Activated B cell treated with CpG ODN at 0.5 μM for 24 hours (primary cell): ENCODE measurements at places on chromosomes 1 and 21.

DNA sequence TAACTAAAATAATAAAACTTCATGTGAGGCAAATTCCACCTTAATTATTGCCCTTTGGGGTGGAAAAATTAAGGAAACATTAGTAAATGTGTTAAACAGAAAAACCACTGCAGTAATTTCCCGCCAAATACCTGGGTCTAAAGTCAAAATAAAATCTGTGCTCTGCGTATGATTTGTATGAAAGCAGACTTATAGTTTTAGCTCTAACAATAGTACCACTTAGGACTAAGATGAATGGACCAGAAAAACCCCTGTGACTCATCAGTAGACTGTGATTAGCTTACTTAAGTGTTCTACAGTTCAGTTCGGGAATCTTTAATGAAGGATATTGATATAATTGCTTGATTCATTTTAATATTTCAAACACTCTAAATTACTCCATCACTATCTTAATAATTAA is 23.3 kb upstream of the C1orf105 start:
- no peak for DNase-seq

- no peak for DNase-seq
These were observed 4.3 kb downstream of the THEM4 start for GRCh38 chr1:151905070-151905442.

DNA sequence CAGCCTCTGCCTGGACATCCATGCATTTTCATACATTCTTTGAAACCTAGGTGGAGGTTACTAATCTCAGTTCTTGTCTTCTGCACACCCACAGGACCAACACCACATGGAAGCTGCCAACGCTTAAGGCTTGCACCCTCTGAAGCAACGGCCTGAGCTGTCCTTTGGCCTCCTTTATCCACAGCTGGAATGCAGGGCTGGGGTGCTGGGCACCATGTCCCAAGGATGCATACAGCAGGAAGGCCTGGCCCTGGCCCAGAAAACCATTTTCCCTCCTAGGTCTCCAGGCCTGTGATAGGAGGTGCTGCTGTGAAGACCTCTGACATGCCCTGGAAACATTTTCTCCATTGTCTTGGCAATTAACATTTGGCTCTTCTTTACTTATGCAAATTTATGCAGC is 1168.6 kb downstream of the KCNT2 start:
- no peak for DNase-seq

DNA sequence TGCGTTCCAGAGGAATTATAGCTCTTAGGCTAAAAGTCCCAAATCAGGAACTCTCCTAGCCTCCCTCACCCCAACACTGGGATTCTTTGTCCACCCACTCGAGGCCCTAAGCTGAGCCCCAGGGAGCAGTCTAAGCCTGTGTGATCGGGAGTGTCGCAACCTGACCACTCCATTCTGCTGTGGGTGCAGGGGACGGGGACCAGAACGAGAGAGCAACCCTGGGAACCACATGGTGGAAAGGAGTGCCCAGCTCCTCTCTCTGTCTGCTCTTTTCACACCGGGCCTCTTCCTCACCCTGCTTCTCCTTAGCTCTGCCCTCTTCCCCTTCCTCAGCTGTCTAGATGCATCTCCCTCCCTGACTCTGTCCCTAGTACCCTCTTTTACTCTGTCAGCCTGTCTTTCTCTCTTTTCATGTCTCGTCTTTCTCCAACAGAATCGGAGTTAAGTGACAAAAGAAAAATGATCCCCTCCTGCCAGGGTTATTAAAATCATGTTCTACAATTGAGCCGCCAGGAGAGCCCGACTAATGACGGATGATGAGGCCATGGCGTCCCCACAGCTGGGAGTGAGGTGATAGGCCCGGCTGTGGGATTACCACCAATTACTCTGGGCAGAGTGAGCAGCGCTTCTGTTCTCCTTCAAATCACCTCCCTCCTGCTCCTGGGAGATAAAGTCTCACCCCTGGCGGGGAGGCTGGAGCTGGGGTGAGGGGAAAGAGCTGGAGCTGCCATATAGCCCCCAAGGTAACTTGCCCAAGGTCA is 34.5 kb upstream of the CSF3R start:
- no peak for DNase-seq

GRCh38 chr21:21268885-21269284 is 270.7 kb downstream of the NCAM2 start:
- no peak for DNase-seq

- DNase-seq = no peak
These were observed 30.8 kb upstream of the PLPPR4 start for GRCh38 chr1:99233446-99233845.

DNA sequence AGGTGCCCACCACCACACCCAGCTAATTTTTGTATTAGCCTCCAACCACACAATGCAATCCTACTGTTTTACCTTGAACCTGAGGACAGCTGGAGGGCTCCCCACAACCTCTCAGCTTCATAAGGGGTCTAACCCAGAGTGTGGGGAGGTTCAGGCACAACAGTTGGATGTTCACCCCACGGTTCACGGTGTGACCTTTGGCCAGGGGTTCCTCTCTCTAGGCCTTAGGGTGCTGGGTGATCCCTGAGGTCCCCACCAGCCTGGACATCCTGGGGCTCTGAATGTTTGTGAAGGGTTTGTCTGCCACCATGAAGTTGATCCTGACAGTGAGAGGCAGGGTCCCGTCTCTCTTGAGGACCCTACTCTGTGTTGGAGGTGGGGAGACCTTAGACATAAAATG is 3.9 kb downstream of the ACOT11 start:
- DNase-seq = no peak

DNA sequence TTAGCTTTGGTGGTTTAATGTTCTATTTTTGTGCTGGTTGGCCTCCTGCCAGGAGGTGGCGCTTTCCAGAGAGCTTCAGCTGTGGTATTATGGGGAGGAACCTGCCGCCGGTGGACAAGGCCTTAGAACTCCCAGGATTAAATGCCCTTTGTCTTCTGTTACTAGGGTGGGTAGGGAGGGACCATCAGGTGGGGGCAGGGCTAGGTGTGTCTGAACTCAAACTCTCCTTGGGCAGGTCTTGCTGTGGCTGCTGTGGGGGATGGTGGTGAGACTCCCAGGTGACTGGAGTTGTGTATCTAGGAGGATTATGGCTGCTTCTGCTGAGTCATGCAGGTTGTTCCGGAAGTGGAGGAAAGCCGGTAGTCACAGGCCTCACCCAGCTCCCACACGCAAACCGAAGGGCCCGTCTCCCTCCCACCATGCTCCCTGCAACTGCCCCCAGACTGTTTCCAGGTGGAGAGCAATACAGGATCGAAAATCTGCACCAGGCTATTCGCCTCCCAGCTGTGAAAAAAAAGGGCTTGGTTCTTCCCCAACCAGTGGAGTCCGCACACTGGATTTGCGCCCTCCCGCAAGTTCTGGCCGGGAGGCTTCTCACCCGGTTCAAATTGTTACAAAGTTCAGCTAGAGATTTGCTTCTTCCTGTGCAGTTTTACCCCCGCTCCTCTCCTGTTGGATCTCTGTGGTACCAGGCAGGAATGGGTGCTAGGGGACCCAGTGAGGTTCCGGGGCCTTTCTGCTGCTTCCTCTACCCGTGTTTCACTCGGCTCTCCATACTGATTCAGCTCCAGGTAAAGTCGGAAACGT is 220.5 kb downstream of the CENPF start:
- no peak for DNase-seq

DNA sequence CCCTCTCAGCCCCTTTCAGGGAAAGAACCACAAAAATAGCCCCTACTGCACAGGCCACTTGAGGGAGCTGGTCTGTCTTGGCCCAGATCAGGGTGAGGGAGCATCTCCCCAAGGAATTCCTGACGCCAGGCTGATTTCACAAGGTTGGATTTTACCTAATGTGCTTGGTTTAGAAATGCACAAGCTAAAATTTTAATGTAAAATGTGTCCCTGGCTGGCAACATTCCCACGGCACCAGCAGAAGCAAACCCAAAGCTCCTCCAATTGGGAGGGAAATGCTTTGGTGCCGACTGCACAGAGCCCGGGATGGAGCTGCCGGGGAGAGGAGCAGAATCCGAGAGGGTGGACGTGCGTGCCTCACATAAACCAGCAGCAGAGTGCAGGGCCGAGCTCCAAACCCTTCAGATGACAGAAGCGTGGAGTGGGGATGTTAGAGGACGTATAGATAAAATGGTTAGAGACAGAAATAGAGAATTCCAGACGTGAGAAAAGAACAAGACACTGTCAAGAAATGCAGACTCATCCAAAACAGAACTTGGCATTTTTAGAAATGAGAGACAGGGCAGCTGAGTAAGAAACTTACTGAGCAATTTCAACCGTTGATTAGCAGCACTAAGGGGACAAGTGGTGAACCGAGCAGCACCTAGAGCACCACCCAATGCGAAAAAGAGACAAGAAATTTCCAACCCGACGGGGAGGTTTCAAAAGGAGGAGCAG is 41.6 kb upstream of the TMEM52 start:
- no peak for DNase-seq

DNA sequence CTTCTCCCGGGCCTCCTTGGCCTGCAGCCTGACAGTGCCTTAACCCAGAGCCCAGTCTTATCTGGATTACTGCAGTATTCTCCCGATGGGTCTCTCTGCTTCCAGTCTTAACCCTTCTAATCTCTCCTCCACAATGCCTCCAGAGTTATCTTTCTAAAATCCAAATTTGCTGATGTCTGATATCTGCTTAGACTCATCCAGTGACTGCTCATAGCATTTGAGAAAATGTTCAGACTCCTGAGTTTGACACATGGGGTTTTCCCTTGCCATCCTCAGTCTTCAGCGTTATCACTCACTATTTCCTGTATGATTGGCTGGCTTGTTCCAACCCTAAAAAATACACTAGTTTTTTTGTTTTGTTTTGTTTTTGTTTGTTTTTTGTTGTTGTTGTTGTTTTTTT is 102.0 kb downstream of the FMN2 start:
- DNase-seq = no peak

GRCh38 chr1:178005450-178005849 is 35.6 kb upstream of the SEC16B start:
- no peak for DNase-seq

- no peak for DNase-seq
These were observed 40.6 kb downstream of the AKNAD1 start for GRCh38 chr1:108816049-108816893.
